ENCODE measurements at places on chromosomes 3 and 15. TPM values are rescaled to one million over a fixed set of nuclear protein-coding genes. Genes with fewer than 3 reads are reported as not detected.

Gene ACKR2
- total RNA-seq = not detected

Gene FANCD2OS
- total RNA-seq = not detected

Gene UBAP1L
- 1.7 TPM for total RNA-seq

Gene SCN11A
- not detected for total RNA-seq

Gene DAPK2
- 10.2 TPM for total RNA-seq

Gene CASR
- total RNA-seq = not detected

Gene ARPP21
- not detected for total RNA-seq

Gene HDGFL3
- total RNA-seq = 34.1 TPM

Gene EFCC1
- total RNA-seq = 0.15 TPM

Gene PRICKLE2
- total RNA-seq = 0.26 TPM

Gene FGF7
- total RNA-seq = not detected

Gene SPINT1
- total RNA-seq = 32.7 TPM

Gene GPR160
- 0.18 TPM for total RNA-seq

Gene CDCP1
- 47.8 TPM for total RNA-seq

Gene CD96
- total RNA-seq = not detected

Gene BFSP2
- 0.67 TPM for total RNA-seq

Gene CLEC3B
- not detected for total RNA-seq

Gene PLSCR5
- total RNA-seq = not detected
